ENCODE measurements at places on chromosomes 16 and 17.

DNA sequence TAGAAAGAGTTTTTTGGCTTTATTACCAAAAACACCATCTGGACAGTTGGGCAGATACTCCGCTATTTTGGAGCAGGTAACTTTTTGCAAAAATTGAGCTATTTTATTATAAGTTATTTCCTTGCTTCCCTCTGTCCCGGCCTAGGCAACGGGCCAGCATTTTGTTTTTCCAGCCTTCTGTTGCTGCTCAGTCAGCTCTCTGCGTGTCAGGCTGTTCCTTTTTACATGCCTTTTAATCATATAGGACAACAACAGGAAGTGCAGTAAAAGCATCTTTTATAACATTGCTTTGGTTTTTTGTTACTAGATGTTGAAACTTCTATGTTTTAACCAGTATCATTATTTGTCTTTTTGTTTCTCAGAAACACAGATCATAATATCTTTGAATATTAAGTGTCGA, 30.4 kb downstream of the PPM1D start:
- no peak for DNase-seq

GRCh38 chr16:58582971-58583765, 46.5 kb downstream of the CNOT1 start:
- no peak for DNase-seq

DNA sequence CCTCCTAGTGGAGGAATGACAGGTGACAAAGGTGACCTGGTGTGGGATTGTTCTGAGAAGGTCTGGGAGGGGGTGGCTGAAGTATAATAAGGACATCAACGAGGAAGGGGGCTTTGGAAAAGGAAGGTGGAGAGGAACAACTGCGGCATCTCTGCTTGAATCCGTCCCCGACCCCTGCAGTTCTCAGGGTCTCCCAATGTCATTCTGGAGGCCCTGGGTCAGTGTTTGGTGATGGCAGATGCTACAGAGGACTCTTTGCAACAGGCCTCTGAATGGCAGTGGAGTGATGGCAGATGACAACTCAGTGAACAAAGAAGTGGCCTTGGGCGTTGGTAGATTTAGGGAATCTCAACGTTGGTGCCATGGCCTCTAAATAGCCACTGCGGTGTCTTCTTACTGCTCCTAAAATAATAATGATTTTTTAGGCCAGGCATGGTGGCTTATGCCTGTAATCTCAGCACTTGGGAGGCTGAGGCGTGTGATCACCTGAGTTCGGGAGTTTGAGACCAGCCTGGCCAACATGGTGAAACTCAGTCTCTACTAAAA, 1.3 kb downstream of the ENGASE start:
- DNase-seq: no peak

DNA sequence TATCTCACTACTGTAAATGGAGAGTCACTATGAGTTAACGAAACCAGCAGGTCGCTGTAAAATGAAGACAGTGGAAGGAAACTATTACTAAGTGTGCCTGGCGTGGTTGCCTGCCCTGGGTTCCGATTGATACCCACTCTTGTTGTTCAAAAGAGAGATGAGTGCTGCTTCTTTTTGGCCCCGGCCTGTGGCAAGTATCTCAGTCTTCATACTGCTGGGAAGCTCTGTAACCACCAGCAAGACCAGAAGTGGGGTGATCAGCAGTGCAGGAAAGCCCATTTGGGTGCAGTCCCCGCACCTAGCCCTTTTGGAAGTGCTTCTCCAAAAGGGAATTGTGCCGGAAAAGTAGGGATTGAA, 104.5 kb downstream of the SNX29 start:
- no peak for DNase-seq

- no peak for DNase-seq
Observed at GRCh38 chr17:4786516-4786915, 352 bp upstream of the VMO1 start.

- DNase-seq: peak; percentile 46
Observed at GRCh38 chr16:27405546-27406451, 3.8 kb downstream of the IL21R start.

GRCh38 chr16:79150151-79150550, 450.4 kb downstream of the MAF start:
- DNase-seq: no peak

- DNase-seq: no peak
Observed at GRCh38 chr16:71834291-71834690, 11.5 kb upstream of the ATXN1L start.

DNA sequence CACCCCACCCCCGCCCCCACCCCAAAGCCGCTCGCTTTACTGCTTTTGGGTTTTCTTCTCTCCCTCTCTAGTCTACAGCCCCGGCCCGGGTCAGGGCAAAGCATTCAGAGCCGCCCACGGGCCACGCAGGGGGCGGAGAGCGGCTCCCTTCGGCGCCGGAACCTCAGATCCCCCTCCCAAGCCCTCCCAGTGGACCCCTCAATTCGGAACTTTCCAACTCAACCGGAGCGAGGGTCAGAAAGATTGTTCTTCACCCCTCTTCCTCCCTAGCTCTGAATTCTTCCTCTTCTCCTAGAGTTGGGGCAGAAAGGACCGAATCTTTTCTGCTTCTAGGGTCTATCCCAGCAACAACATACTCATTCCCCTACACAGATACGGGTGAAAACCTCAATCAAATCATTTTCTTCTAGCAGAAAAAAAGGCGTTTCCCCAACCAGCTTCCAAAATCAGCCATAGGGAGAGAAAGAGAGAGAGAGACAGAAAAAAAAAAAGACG, 1.0 kb downstream of the HOXB2 start:
- no peak for DNase-seq

- no peak for DNase-seq
Observed at GRCh38 chr17:11353601-11354000, 112.6 kb downstream of the SHISA6 start.

GRCh38 chr16:58119509-58119845, 9.7 kb downstream of the CFAP20 start:
- DNase-seq: no peak

- DNase-seq: no peak
Observed at GRCh38 chr16:55735120-55735781, 79.5 kb downstream of the SLC6A2 start.

GRCh38 chr17:81459864-81460263, 52.7 kb downstream of the ACTG1 start:
- no peak for DNase-seq

- no peak for DNase-seq
Observed at GRCh38 chr17:41455236-41455635, 11.9 kb downstream of the KRT32 start.

DNA sequence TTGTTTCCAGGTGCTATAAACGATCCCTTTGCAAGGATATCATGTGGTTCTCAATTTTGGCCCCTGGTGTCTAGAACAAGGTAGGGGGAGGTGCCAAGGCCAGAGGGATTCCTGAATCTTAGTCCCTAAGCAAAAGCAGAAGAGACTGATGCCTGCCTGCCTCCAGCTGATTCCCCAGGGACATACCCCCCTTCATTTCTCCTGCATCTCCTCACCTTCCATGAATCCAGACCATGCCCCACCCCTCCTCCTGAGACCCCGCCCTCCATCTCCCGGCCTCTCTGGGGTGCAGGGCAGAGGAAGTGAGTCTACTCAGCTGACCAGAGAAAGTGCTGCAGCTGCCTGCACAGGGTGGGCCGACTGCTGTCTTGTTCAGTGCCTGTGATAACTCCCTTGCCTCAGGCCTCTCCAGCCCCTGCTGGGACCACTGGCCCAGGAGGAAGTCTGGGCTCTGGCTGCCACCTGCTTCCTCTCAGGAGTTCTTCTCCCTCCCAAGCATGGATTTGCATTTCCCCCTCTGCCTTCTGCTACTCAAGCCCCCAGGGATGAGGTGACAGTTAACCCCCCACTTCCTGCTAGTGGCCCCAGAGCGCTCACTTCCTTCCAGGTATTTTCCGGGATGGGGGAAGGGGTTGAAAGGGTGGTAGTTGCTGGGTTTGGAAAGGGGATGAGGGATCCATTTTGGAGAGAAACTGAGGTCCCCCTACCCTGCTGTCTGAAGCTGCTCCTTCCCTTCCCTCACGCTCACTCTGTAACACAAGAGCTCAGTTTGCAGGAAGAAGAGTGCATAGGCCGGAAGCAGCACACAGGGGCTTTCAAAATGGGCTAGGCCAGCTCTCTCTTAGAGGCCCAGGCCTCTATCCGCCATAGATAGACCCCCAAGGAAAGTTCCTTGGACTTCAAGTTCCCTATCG, 10.5 kb upstream of the TSPOAP1 start:
- peak; percentile 64 for DNase-seq

DNA sequence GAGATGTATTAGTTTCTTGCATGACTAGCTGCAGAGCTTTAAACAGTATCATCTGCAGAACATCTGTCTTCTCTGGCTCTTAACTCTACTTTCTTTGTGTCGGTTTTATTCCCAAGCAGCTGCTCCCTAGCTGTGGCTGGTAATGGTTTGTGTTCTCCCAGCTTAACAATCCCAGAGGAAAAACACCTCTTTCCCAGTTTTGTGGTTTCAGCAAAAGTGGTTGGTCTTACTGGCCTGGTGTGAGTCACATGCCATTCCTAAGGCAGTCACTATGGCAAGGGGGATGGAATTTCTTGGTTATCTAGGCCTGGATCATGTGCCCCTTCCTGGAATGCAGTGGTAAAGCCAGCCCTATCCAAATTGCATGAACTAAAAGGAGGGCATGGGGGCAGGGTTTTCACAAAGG, 27.5 kb downstream of the OMG start:
- DNase-seq: peak; percentile 96

DNA sequence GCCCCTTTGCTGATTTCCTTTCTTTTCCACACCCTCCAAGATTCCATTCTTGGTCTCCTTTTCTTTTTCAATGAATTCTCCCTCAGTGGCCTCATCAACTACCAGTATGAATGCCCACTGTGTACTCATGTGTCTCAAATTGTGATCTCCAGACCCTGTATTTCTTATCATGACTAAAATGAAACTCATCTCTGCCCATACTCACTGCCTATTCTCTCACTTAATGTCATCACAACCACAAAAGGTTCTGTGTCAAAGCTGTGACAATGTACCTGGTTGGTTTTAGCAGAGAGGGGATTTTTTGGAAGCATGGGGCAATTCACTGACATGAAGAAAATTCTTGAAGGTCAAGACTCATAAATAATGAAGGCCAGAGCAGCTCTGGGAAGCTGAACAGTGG, 11.5 kb upstream of the TBX4 start:
- DNase-seq: no peak

DNA sequence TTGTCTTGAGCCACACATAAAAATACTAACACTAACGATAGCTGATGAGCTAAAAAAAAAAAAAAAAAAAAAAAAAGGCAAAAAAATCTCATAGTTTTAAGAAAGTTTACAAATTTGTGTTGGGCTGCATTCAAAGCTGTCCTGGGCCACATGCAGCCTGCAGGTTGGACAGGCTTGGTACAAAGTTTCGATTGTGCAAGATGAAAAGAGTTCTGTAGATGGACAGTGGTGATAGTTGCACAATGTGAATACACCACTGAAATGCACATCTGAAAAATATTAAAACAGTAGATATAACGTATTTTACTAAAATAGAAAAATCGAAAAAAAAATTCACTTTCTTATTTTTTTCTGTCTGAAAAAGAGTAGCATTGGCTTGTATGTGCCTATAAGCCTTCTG, 42.9 kb downstream of the AMFR start:
- DNase-seq: no peak

- peak; percentile 90 for DNase-seq
Observed at GRCh38 chr17:68771867-68772515, 170.8 kb upstream of the FAM20A start.

DNA sequence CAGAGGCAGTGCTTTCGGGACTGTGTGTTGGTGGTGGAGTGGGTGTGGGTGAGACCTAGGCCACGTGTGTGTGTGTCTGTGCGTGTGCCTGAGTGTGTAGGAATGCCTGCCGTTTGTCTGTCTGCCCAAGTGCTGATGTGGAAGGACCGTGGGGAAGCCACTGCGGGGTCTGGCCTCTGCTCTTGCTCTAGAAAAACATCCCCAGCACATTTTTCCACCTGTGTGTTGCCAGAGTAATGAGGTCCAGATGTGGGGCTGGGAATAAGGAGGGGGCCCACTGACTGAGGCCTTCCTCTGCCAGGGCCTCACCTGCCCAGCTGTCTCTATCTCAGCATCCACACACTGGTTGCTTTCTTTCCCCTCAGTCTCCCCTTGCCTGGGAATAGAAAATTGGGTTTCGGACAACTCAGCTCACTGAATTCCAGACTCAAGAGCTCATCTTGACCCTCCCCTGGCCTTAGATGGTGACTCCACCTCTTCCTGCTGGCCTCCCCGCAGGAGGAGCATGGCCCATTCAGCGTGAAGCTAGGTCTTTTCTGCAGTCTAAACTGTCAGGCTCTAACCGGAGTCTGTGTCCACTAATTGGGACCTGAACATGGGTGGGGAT, 7.6 kb downstream of the SGCA start:
- DNase-seq: peak; percentile 87

DNA sequence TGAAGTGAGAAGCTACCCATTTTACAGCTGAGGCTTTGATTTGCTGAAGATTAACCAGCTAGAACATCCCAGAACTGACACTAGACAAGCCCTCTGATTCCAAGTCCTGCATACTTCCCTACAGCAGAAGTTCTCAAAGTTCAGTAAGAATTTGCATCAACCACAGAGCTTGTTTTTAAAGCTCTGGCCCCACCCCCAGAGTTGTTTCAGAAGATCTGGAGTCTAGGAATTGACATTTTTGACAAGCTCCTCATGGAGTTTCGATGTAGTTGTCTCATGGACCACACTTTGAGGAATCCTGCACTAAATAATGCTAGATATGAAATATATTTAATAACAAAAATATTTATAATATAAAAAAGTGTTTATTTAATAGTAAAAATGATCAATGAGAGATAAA, 120.3 kb upstream of the ADAMTS18 start:
- DNase-seq: no peak

- DNase-seq: no peak
Observed at GRCh38 chr17:35175638-35176415, 18.4 kb downstream of the SLC35G3 start.

DNA sequence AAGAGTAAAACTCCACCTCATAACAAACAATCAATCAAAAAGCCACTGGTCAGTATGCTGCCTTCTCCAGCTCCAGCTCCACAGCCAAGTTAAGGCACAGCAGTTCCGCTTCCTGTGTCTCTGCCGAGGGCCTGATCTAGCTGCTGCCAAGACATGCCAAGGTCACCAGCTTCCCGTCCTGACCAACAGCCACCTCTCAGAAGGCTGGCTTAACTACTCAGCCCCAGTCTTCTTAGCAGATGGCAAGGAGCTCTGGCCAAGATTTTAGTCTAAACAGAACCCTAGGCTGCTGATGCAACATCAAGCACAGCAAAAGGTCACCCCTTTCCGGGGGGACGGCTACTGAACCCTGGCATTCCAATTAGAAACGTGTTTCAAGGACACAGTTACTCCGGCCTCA, 17.7 kb upstream of the MNT start:
- DNase-seq: peak; percentile 68

GRCh38 chr16:56880176-56880575, 15.2 kb downstream of the SLC12A3 start:
- DNase-seq: no peak
